ENCODE measurements at places on chromosomes 6 and 20. TPM values are rescaled to one million over a fixed set of nuclear protein-coding genes. Genes with fewer than 3 reads are reported as not detected.

Gene MOG
- total RNA-seq, result not detected

Gene DEFB132
- total RNA-seq, result not detected

Gene DDX43
- total RNA-seq, result 1.8 TPM

Gene ZSCAN23
- total RNA-seq, result 7.4 TPM

Gene CRISP2
- total RNA-seq, result not detected

Gene EPPIN
- not detected for total RNA-seq

Gene CLPSL2
- total RNA-seq, result not detected

Gene DLL1
- under 0.01 TPM for total RNA-seq

Gene GATA5
- not detected for total RNA-seq

Gene PLN
- total RNA-seq, result 0.83 TPM

Gene RAB32
- 81.6 TPM for total RNA-seq

Gene MUCL3
- not detected for total RNA-seq

Gene IYD
- not detected for total RNA-seq

Gene SLC35A1
- total RNA-seq, result 22.9 TPM

Gene LGSN
- not detected for total RNA-seq

Gene PTCRA
- not detected for total RNA-seq

Gene C6orf141
- 0.69 TPM for total RNA-seq

Gene SLC35F1
- not detected for total RNA-seq

Gene FAM209B
- total RNA-seq, result not detected

Gene UST
- total RNA-seq, result 47.7 TPM

Gene POM121L2
- total RNA-seq, result not detected

Gene DYNLT1
- total RNA-seq, result 54.0 TPM

Gene OPRM1
- total RNA-seq, result not detected

Gene BIRC7
- not detected for total RNA-seq

Gene OOEP
- total RNA-seq, result not detected

Gene SULF2
- total RNA-seq, result 34.4 TPM

Gene MMP24
- 1.0 TPM for total RNA-seq

Gene RNF8
- 19.3 TPM for total RNA-seq

Gene GPR6
- total RNA-seq, result not detected

Gene RIPPLY2
- total RNA-seq, result not detected

Gene ZC2HC1B
- total RNA-seq, result not detected

Gene HUS1B
- 1.7 TPM for total RNA-seq

Gene SLA2
- total RNA-seq, result not detected

Gene FRK
- total RNA-seq, result 0.09 TPM

Gene YWHAB
- total RNA-seq, result 92.1 TPM

Gene CLPSL1
- not detected for total RNA-seq

Gene NHSL1
- total RNA-seq, result 7.4 TPM

Gene KCNQ5
- total RNA-seq, result 5.0 TPM

Gene ULBP1
- total RNA-seq, result 0.09 TPM

Gene HMGCLL1
- not detected for total RNA-seq

Gene TFAP2C
- total RNA-seq, result not detected

Gene CST8
- total RNA-seq, result not detected

Gene MRAP2
- 0.59 TPM for total RNA-seq

Gene CNBD2
- 1.2 TPM for total RNA-seq

Gene GPX5
- total RNA-seq, result not detected

Gene XPO5
- total RNA-seq, result 25.5 TPM

Gene RRAGD
- 0.37 TPM for total RNA-seq

Gene APOM
- total RNA-seq, result 0.89 TPM

Gene CYP39A1
- total RNA-seq, result not detected

Gene RIN2
- 48.9 TPM for total RNA-seq

Gene OR2B2
- total RNA-seq, result not detected

Gene ARFGEF2
- 56.7 TPM for total RNA-seq

Gene RSPH4A
- 0.05 TPM for total RNA-seq

Gene SCRT2
- not detected for total RNA-seq
